ENCODE measurements at places on chromosomes 5 and 9. TPM values are rescaled to one million over a fixed set of nuclear protein-coding genes. Genes with fewer than 3 reads are reported as not detected.

Gene EGFL7
- 13.8 TPM for polyA plus RNA-seq

DNA sequence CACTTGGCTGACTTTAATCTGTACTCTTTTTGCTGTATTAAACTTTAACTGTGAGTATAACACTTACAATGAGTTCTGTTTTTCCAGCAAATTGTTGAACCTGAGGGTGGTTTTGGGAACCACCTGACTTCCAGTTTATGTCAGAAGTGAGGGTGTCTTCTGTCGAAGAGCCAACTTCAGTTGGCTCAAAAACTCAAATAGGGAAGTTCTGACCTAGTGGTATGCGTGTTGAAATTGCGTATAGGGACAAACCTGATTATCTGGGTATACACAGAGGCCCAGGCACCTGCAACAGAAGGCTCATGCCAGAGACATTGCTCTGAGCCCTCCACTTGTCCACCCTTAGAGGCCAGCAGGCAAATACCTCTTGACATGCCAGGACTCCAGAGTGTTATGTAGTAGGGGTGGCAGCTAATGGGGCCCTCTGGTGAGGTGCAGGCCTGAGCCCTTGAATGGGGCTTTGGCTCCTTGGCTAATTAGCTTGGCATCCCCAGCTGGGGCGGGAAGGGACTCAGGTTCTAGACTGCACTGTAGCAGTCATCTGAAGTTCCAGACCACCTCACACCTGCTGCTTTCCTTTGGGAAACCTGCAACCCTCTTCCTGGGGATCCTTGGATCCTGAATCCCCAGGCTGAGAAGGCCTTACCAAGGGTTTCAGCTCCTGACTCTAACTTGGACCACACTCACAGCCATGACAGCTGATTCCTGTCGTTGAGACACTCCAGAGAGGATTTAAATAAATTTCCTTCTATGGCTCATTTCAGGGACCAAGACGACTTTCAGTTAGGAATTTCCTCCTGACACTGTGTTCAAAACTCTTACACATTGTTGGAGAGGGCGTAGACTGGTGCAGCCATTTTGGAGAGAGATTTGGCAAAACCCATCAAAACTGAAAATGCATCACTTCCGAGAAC is 189.6 kb downstream of the HSPA4 start:
- DNase-seq: no peak

Gene SH2D3C
- 0.06 TPM for polyA plus RNA-seq

Gene FCN1
- not detected for polyA plus RNA-seq

Gene PPP3R2
- not detected for polyA plus RNA-seq

- peak; percentile 86 for DNase-seq
Measured at GRCh38 chr5:76765249-76765648, 49.3 kb downstream of the F2R start.

DNA sequence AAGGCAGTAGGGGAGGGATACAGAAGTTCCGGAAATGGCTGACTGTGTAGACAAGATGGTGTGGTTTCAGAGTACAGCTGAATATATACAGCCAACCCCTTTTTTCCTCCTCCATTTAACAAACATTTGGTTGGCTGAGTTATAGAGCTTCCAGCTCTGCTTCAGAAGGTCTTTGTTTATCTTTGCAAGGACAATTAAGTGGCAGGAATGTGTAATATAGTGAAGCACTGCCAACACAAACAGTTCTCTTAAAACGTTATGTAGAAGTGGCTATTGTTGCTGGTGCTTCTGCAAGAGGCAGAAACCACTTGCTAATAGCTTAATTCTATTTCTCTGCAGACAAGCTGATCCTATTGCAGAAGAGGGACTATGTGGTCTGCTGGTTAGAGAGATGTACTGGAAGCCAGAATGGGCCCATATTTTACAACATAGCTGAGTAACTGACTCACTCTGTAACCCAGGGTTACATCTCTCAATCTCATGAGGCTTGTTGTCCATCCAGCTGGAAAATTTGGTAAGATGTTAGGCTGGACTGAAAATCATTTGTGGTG is 62.7 kb upstream of the OSMR start:
- peak; percentile 95 for DNase-seq

GRCh38 chr5:167642779-167643517 is 648.5 kb upstream of the WWC1 start:
- DNase-seq: peak; percentile 94

Gene PCDHA13
- polyA plus RNA-seq: not detected

Gene GALT
- 41.5 TPM for polyA plus RNA-seq

DNA sequence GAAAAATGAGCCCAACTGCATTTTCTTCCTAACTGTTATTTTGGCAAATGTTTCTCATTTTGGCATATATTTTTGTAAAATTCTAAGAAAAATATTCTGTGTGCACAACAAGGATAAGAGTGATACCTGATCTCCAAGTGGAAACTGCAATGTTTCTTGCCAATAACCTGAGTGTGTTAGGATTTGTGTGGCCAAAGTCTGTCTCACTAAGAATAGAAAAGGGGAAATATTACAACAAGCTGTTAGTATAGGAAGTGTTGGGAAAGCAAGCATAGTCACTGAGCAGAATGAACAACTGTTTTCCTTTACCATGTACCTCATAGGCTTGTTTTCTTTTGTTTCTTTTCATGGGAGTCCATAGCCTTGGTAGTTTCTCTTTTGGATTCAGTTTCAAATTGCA is 624.2 kb downstream of the MTRR start:
- no peak for DNase-seq

DNA sequence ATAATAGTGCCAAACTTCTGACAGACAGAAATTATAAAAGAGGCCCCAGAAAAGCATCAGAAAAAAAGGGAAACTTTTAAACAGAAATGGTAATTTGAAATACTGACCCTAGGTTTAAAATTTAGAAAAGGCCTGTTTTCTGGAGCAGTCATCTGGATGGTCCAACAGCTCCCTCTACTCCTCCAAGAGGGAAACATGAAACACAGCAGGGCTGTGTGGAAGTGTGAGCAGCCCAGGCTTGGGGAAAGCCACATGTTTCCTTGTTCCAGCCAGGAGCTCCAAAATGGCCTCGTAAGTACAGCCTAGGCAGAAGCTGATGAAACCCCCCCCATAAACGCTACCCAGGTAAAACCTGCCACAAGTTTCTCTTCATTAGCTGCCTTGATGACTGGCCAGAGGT is 499.3 kb upstream of the ADAMTS16 start:
- DNase-seq: no peak

Gene WNT8A
- polyA plus RNA-seq: not detected

GRCh38 chr5:168209997-168210396 is 81.4 kb upstream of the WWC1 start:
- DNase-seq: no peak

Gene FOXD4
- polyA plus RNA-seq: 0.17 TPM

- DNase-seq: no peak
Measured at GRCh38 chr9:84710701-84711397, 41.3 kb downstream of the NTRK2 start.

DNA sequence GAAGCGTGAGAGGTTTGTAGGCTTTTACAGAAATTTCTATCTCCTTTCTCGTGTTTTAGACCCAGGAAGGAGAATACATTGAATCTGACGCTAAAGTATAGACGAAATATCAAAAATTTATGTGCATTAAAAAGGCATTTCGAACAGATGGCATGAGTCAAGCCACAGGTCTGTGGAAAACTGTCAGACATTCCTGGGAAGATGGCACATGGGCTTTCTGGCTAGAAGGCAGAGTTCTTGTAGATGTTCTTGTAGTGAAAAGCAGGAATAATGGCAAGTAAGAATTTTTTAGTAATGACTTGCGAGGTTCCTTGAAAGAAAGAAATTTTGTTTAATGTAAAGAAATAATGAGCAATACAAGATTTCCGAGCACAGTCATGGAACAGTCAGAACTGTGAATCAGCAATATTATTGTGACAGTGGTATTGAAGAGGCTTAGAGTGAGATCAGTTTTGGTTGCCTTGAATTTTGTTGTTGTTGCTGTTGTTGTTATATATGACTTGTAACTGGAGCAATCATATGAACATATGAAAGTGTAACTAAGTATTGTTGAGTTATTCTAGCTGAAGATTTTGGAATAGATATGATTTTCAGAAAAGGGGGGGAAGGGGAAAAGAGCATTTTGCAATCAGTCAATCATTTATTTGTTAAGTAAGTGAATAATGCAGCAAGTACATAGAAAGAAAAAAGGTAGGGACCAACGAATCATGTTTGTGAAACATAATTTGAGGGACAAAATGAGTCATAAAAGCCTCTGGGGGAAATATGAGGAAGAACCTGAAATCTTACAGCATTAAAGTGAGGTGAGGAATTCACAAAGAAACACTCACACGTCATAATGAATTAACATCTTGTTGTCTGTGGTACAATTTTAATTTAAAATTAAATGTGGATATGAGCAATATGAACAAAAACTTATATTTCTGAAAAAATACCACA is 339.0 kb upstream of the CTNND2 start:
- no peak for DNase-seq

DNA sequence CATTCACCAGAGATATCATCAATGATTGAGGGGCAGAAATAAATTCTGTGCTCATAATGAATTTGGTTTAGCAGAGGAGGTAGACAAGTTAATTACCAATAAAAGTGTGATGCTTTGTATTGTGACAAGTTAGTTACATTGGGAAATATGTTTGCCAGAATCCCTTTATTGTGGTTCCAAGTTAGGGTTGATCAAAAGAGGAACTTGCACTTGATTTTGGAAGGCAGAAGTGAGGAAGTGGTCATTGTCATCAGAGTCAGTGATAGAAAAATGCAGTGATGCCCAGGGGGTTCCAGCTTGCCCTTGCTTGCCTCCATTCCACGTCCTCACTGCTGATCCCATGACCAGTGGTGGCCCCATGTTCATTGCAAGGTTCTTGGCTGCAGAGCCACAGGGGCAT is 69.7 kb downstream of the SVEP1 start:
- DNase-seq: no peak

DNA sequence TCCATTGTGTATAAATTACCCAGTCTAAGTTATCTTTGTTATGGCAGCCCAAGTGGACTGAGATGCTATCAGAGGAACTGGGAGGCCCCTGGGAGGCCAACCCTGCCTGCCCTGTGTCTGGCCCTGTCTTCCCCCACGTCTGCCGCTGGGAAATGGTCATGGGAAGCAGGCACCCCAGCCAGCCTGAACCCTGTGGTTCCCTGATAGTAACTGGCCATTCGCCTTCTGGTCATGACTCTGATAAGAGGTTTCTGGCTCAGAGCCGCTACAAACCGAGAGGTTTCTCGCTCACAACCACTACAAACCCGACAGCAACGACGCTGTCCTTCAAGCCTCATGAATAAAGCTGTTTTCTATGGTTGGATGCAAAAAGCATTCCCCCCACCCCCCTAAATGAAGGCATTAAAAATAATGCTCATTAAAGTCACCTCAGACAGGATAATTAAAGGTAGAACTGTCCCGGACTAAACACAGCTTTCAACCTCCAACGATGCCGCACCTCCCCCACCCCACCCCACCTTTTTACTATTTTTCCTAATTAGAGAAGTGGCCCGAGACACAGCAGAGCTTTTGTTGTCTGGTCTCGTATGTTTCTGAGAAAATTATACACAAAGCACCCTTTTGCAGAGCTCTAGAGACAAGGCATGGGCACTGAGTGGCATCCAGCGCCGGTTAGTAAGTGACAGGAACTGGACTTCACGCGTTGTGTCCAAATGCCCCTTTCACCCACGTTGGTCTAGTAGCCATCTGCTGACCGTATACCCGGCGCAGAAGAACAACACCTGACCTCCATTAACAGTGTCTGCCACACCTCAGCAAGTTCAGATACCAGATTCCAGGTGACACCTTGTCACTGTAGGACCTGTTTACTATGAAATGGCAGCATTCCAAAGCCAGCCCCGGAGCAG is 140.8 kb downstream of the COL23A1 start:
- DNase-seq: no peak

GRCh38 chr5:79746642-79747569 is 57.3 kb downstream of the CMYA5 start:
- DNase-seq: no peak

GRCh38 chr5:122870219-122870856 is 24.9 kb downstream of the SNX24 start:
- peak; percentile 33 for DNase-seq

Gene OLFML2A
- polyA plus RNA-seq: 2.0 TPM

Gene INSL6
- not detected for polyA plus RNA-seq

DNA sequence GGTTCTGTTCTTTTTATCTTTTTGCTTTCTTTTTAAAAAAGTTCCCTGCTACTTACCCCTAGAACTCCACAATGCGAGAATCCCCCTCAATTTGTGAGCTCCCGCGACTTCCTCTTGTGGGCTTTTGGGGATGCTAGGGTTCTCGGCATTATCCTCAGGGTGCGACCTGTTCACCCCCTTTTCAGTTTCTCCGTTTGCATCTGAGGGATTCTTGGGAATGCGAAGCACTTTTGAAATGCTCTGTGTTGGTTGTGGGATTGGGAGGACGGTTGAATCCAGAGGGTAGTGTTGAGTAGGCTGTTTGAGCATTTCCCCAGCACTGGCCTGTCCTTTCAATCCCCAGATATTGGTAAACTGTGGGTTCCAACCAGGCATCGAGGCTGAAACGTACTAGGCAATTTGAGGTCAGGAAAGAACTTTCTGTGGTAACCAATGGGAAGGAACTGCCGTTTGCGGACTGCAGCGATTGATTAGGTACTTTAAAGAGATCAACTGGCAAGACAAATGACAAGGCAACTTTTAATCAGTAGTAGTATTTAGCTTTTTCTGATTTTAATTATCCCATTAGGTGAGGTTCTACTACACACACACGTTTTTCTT is 415 bp downstream of the XRCC4 start:
- no peak for DNase-seq

GRCh38 chr9:35910613-35911359 is 1.5 kb downstream of the SPAAR start:
- no peak for DNase-seq

DNA sequence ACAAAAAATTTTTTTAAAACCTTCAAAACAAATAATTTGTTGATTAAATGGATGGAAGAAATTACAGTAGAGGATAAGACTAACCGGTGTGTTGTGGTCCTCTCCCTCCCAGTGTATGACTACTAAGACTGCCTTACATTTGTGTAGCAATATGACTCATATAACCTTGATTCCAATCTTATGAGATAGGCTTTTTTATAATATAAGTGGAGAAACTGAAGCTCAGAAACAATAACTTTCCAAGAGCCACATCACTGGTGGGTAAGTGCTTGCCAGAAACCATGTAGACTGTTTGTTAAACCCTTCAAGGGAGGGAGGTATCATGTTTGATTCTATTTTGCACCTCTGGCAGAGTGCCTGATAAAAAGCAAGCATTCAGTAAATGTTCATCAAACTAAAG is 47.5 kb downstream of the NLN start:
- DNase-seq: peak; percentile 67

- DNase-seq: no peak
Measured at GRCh38 chr5:159785656-159786055, 130.6 kb upstream of the ADRA1B start.

Gene CYSRT1
- 0.58 TPM for polyA plus RNA-seq

DNA sequence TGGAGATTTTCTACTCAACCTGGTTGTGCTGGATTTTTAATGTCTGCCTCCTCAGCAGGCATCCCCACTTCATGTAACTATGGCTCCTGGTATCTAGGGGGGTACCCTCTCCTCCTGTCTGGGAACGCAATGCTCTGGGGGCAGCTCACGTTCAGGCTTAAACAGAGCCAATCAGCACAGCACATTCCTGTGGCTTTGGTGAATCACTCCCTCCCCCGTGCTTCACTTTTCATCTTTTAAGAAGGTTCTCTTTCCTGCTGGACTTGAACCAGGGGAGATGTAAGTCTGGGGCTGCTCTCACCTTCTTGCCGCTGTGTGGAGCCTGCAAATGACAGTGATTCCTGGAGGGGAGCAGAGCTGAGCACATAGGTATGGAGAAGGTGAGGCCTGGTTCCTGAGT is 101.2 kb downstream of the MSX2 start:
- no peak for DNase-seq
